ENCODE measurements at places on chromosomes 1 and 21.
A peak's percentile ranks its signal among the peaks of the same experiment; 100 is the strongest.

- DNase-seq = no peak
Observed at GRCh38 chr1:64453688-64454087, 16.2 kb upstream of the CACHD1 start.

- DNase-seq = no peak
Observed at GRCh38 chr1:236677641-236678235, 8.6 kb upstream of the ACTN2 start.

- DNase-seq = no peak
Observed at GRCh38 chr1:33515607-33516006, 43.2 kb downstream of the ZSCAN20 start.

DNA sequence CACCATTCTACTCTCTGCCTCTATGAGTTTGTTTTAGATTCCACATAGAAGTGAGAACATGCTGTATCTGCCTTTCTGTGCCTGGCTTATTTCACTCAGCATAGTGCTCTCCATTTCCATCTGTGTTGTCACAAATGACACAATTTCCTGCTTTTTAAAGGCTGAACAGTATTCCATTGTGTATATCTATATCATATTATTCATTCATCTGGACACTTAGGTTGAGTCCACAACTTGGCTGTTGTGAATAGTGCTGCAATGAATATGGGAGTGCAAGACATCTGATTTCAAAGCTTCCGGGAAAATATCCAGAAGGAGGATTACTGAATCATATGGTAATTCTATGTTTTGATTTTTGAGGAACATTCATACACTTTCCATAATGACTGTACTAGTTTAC lies 20.1 kb upstream of the DONSON start:
- no peak for DNase-seq

DNA sequence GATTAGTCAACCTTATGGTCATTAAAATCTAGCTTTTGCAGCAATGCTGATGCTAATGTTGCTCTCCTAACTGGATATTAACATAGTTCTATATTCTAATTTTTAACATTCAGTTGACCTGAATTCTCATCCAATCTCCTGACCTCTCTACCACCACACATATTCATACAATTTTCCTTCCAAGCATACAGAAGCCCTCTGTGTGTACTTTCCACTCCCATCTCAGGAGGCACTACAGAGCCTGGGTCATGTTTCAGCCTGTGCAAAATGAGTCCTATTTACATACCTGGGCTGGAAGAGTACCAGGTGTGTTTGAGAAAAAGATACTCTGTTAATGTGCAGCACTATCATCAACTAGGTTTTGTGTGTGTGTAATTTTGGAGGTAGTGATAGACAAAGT lies 486.3 kb downstream of the NEGR1 start:
- no peak for DNase-seq

DNA sequence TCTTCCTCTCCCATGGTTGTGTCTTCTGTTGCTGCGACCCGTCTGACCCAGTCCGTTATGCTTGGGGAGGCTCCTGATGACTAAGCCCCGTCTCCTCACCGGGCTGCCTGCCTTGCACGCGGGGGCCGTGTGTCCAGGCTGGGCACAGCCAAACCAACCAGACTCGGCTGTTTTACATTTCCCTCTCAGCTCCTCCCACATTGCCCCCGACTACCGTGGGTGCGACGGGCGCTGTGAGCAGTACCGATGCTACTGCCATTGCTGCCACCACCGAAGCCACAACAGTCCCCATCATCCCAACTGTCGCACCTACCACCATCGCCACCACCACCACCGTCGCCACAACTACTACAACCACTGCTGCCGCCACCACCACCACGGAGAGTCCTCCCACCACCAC lies 46.0 kb upstream of the CNTN2 start:
- DNase-seq = no peak

DNA sequence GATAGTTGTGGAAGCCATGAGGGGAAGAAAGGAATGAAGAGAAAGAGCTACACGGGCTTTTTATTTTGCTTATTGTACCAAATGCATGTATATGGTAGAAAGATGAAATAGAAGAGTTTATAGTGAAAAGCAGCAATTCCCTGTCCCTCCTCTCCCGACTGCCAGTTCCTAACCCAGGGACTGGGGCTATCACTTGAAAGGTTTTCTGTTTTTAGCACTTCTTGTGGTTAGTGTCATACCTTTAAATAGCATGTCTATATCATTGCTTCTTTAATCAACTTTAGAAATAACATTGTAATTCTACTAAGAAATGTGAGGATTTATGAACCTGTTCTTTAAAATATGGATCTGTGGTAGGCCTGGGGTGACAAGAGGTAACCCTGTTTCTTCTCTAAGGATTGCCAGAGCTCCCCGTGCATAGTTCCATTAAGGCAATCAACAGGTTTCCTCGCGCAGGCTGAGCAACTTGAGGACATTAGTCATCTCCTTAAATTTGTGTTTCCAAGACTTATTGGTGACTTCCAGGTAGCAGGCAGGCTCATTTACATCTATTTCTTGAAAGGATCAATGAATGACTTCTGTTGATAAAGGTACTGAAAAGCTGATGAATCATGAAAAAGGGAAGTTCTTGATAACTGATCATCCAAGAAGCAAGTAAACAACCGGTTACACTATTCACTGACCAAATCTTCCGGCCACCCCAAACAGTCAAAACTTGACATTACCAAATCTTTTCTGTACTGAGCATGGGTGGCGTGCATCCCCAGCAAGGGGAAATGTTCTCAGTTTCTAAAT lies 37.8 kb upstream of the S1PR1 start:
- DNase-seq = no peak

DNA sequence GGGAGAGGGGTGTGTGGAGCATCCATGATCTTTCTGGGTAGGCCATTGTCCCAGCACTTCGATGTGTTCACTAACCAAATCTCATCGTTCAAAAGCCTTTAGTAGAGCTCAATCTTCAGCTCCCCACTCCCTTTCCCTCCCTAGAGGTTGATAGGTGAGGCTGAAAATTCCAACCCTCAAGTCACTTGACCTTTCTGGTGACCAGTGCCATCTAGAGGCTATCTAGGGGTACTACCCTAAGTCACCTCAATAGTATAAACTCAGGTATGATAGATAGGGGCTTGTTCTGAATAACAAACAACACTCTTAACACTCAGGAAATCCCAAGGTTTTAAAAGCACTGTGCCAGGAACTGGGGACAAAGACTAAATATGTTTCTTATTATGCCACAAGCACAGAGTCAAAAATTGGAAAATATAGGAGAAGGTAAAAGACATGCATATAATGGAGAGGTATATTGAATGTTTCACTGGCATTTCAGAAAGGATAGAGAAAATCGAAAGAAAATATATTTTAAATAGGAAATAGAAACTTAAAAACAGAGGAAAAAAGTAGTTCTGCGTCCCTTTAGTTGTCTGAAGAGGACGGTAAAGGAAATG lies 42.9 kb upstream of the CD53 start:
- DNase-seq = no peak

DNA sequence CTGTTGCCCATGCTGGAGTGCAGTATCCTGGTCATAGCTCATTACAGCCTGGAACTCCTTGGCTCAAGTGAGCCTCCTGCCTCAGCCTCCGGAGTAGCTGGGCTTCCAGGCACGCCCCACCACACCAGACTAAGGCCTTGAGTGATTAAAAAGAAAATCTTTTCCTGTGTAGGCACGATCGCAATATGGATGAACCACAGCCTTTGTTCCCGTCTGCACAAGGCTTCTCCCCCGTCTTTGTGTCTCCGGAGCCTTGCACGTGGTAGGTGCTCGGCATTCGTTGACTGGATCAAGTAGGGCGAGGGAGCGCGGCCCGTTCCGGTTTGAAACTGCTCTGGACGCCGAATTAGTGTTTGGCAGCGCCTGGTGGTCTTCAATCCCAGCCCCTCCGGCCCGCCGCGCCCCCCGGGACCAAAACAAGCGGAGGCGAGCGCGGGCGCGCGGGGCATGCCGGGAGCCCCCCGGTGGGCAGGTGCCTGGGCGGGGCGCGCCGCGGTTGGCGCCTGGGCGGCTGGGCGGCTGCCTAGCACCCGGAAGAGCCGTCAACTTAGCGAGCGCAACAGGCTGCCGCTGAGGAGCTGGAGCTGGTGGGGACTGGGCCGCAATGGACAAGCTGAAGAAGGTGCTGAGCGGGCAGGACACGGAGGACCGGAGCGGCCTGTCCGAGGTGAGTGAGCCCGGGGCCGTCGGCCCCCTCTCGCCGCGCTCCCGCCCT lies at the start of gene SFT2D2:
SFT2D2 (plus strand) TSS at position 529 of the 715 bp plus-strand sequence; CDS start at position 605, 76 bp downstream.
- peak; percentile 90 for DNase-seq

- DNase-seq = peak; percentile 82
Observed at GRCh38 chr1:6614019-6614928, 743 bp downstream of the PHF13 start.

- no peak for DNase-seq
Observed at GRCh38 chr1:223175032-223175431, 32.0 kb upstream of the TLR5 start.

- no peak for DNase-seq
Observed at GRCh38 chr1:79293611-79294010, 287.1 kb upstream of the ADGRL4 start.

- DNase-seq = no peak
Observed at GRCh38 chr1:101235216-101235695, 1.6 kb upstream of the S1PR1 start.

DNA sequence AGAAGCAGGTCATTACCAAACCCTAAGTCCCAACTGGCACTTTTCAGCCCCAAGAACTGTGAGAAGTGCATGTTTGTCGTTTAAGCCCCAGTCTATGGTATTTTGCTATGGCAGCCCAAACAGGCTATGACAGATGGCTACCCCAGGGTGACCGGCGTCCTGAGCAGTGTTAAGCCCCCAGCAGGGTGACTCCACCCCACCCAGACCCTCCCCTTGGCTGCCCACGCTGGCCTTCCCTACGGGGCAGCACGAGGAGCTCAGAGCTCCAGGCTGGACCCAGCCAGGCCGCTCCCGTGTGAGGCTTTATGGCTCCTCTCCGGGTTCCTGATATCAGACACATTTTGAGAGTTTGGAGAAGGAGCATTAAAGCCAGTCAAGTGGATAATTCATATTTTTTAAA lies 684.0 kb downstream of the PTPRU start:
- DNase-seq = no peak

- DNase-seq = no peak
Observed at GRCh38 chr1:169119405-169119804, 12.9 kb downstream of the ATP1B1 start.

DNA sequence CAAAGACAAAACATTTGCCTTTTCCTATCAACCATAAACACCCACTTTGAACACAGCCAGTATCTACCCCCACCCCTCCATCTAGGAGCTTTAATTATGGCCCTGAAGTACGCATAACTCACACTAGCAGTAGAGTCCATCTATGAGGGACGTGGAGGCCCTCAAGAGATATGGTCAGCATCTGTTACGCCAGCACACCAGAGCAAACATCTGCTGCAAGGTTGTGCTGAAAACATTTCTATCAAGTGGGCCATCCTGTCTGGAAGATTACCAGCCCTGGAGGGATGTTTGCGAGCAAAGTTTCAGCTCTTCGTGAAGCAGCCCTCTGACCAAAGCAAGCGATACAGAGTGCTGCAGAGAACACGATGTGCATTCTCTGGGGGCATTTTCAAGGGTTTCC lies 74.6 kb downstream of the SLC45A1 start:
- no peak for DNase-seq

GRCh38 chr1:41385398-41386195 lies 24.4 kb downstream of the FOXO6 start:
- no peak for DNase-seq

DNA sequence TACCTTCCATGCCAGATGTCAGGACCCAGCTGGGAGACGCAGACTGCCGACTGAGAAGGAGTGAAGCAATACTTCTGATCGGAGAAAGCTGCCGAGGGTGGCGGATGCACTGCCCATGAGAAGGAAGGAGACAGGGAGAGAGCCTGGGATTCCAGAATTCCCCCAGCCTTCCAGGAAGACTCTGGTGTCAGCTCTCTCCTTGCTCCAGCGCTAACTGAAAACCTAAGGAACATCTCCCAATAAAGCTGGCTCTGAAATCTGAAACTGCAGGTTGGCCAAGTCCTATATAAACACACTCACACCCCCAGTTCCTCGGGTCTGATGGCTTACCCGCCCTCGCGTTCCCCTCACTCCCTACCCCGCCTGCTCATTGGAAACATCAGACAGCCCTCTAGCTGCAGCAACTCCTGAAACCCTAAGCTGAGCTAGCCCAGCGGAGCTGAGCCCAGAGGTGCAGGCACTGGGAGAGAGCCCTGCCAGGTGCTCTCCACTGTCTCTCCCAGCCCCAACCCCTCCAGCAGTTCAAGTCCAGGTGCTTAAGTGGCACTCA lies 52.3 kb downstream of the PLEKHA6 start:
- DNase-seq = no peak
